ENCODE measurements at places on chromosomes 2 and 18.
A peak's percentile ranks its signal among the peaks of the same experiment; 100 is the strongest.

DNA sequence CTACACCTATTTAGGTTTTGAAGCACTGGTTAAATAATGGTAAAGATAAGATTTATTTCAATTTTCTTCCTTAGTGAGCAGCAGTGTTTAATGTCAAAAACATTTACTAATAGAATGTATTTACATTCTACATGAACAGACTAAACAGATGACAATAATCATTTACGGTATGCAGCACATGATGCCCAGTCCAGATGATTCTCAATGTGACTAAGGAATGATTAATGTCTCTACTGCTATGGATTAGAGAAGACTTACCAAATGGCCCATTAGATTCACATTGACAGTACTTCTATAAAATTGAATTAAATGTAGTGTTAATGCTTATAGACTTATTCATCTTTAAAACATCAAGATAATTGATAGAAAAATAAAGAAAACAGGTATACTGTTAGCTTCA is 22.1 kb upstream of the SLC5A7 start:
- no peak for DNase-seq

DNA sequence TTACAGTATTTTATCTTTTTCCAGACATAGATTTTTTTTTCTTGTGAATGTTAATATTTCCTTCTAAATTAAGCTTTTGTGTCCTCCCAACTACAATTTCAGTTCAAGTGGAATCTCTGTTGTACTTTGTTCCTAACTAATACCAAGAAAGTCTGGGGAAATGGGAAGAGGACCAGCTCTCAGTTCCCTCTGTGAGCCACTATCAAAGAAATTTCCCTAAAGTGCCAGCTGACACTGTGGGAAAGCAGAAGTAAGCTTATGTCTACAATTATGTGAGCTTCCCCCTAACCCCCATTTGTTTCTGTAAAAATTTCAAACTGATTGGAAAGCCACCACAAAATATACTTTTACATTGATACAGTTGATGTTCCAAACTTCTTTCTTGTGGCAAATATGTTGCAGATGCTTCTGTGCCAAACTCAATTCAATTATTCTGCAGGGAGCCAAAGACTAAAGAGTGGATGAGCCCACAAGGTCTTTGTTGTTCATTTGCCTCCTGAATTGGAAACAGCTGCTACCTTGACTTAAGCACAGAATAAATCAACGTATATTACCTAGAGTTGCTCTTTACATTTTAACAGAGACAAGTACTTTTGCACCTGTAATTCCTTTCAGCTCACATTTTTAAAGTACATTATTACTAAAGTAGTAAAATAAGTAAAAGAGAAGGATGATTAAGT is 306.6 kb downstream of the PTH2R start:
- no peak for DNase-seq

- DNase-seq = no peak
Observed at GRCh38 chr2:118698564-118698963, 148.9 kb downstream of the EN1 start.

GRCh38 chr2:162677476-162677875 is 161.1 kb downstream of the KCNH7 start:
- peak; percentile 85 for DNase-seq

DNA sequence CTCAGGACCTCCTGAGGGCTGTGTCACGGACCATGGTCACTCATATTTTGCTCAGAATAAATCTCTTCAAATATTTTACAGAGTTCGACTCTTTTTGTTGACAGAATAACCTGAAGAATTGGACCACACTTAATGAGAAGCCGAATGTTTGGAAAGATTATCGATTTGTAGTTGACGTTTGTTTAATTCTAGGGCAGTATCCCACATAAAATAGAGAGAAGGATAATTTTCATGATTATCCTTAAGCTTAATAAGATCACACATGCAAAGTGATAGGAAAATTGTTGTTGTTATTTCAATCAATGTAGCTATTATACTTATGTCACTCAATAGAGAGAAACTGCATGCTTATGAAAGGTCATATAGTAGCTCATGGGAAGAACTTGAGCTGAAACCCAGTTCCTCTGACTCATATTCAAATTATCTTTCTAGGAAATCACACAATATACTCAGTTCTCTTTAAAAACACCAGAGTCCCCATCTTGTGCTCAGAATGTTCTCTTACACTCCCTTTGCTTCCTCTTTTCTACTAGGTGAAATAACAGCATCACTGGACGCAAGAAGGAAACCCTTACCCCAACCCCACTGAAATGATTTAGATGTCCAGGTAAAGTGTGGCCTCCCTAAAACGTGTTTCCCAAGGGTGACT is 982.1 kb downstream of the TSN start:
- DNase-seq = peak; percentile 42

DNA sequence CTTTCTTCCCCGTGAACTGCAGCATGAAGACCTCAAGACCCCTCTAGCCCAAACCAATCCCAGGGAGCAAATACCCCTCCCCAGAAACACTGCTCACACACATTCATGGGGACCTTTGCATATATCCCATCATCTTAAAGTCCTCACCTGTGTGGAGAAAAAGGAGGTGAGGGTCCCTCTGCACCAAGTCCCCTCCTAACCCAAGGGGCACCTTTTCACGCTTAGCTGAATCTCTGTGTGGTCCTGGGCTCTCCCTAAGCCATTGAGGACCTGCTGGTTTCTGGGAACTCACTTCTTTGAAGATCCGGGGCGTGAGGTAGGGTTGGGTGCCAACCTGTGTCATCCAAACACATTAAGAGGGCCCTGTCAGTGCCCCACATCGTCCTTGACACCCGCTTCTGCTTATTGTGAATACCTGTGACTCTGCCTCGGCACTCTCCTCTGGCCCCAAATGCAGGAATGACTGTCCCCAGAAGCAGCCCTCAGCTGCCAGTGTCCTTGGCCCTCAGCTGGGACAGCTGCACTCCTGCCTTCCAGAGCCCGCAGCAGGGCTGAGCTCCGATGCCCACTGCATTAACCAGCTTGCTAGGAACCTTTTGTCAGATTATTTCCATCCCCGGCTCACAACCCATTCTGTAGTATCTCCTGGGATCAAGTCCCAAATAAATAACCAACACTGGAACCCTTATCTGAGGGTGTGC is 41.3 kb upstream of the ITM2C start:
- DNase-seq = no peak

GRCh38 chr18:45910405-45911023 is 56.6 kb downstream of the EPG5 start:
- peak; percentile 60 for DNase-seq

- no peak for DNase-seq
Observed at GRCh38 chr2:200635251-200635650, 49.4 kb downstream of the AOX1 start.

GRCh38 chr2:64525317-64525613 is 1.1 kb downstream of the AFTPH start:
- peak; percentile 54 for DNase-seq

- peak; percentile 86 for DNase-seq
Observed at GRCh38 chr2:122636097-122636496, 880.6 kb downstream of the TSN start.

DNA sequence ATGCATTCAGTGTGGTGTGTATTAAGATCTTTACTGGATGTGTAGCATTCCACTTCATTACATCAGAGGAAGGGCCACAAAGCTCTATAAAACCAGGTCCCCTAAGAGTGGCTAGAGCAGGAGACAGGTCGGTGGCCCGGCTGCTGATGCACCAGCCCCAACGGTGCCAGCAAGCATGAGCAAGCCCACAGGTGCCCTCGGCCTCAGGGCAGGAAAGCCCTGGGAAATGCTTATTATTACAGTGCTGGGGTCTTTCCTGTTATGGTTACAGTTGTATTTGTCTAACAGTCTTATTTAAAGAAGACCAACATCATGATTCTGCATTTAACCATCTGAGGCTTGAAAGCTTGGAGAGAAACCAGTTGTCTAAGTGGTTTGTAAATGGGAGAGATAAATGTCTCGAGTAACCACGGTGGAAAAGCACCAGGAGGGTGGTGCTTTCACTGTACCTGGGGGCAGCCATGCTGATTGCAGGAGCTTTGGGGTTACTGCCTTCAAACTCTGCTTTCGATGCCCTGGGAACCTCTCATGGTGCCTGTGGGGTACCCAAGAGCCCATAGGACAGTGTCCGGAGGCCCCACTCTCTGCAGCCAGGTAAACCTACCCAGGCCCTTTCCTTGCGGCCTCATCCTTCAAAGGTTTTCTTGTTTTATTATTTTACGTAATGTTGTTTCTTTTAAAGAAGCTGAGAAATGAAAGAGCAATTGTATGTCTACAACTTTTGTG is 133.1 kb downstream of the SH3RF3 start:
- DNase-seq = no peak

- no peak for DNase-seq
Observed at GRCh38 chr18:44912740-44913478, 232.2 kb downstream of the SETBP1 start.

- peak; percentile 21 for DNase-seq
Observed at GRCh38 chr18:6521803-6522418, 107.2 kb upstream of the L3MBTL4 start.

DNA sequence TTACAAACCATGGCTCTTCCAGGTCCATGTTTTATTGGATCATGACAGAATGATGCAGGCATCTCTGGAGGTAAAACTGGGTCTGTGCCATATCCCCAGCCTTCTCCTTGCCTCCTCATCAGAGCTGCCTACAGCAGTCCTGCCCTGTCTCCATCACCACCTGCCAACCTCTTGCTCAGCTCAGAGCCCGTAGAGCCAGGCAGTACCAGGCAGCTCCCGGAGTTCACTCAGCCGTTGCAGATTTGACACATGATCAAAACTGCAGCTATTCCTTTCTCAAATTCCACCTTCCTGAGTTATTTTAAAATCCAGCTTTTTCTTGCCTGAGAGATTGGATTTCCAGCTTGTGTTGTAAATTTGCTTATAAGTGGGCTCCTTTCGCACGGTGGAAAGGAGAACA is 218.2 kb upstream of the CELF4 start:
- no peak for DNase-seq

DNA sequence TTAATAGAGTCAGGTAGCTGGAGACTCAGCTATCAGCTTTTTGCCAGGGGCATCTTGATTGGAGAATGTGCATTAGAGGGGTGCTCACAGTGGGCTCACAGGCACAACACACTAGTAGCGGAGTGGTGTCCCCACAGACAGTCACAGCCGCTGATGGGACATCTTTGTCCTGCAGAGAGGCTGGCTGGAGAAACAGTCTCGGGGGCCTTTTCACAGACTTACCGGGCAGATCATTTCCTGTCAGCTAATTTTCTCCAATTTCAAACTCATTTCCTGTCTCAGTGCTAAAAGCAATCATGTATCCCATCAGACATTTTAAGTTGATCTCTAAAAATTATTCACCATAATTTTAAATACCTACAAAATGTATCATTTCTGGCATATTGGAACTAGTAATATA is 562.6 kb downstream of the DCDC2C start:
- no peak for DNase-seq

- DNase-seq = no peak
Observed at GRCh38 chr2:59726228-59727120, 827.0 kb downstream of the BCL11A start.

GRCh38 chr2:95333888-95334338 is 36.8 kb downstream of the KCNIP3 start:
- DNase-seq = peak; percentile 97

DNA sequence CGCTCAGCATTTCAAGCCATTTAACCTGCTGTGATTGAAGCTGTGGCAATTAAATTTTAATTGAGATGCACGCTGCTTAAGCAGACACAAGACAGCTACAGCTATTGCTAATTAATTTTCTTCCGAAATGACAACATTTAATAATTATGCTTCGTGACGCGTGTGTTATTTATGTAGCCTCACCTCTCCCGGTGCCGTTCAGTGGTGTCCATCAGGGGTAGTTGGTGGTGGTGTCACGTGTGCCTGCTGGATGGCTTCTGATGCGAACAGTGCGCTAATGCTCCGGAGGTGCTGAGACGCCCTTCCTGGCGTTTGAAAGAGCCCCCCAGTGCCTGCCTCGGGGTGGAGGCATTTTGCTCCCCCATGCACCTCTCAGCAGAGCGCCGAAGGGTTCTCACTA is 39.5 kb downstream of the GLI2 start:
- DNase-seq = no peak

DNA sequence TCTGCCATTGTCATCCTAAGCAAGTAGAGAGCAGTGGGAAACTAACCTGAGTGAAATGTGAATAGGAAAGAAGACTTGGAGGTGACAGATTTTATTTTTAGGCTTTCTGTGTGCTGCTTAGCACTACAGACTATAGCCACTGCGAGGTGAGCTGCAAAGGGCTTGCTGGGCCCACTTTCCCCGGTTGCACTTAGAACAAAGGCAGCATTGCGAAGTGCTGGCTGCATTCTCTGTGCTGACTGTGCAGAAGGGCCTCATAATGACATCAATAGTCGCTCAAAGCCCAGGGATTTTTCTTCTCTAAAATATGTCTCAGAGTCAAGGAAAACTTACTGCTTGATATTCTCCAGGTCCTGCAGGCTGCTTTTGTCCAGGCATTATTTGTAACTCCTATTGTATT is 592.1 kb downstream of the TDRD15 start:
- no peak for DNase-seq

DNA sequence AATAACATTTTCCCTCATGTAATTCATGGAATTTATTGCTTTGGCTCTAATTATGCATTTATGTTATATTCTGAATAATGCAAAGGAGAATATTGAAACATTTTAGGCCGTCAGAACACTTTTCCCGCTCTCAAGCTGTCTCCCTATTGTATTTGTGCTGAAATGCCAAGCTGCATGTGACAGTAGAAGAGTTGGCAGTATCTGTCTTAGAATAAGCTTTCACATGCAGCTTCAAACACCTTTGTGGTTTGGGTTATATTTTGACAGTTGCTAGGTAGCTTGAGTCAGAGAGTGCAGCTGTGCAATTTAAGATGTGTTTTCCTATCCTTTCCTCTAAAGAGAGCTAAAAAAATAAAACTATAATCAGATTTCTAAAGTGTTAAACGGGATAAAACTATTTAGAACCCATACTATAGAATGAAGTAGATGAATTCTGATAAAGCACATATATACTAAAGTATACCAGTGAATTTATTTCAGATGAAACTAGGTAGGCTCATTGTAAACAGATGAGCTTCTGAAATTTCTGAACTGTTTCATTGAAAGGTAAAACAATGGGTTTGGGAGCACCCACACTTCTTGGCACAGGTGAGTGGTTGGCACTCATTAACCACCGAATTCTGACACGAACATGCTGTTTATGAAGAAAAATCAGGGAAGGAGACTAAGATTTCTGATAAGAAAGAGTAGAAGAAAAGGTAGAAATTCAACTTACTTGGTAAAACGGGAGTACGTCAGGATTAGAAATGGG is 43.4 kb downstream of the PLCL1 start:
- DNase-seq = no peak

DNA sequence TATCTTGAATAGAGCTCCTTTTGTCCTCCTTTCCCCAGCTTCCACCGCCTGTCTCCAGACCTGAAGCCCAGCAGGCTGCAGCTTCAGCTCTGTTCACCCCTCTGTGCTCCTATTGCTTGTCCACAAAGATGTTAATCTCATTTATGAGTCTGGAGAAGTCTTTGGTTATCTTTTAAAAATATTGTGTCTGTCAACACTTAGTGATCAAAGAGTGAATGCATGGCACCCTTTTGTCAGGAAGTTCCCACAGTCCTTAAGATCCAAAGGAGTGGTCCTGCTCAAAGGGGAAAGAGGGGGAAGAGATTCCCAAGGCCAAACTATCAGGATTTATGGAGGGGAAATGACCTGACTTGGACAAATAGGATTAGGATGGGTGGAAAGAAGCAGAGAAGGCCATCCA is 118.9 kb downstream of the ACAA2 start:
- DNase-seq = no peak

GRCh38 chr2:34229998-34230397 is 630.9 kb upstream of the FAM98A start:
- DNase-seq = no peak

- no peak for DNase-seq
Observed at GRCh38 chr2:61712060-61712459, 141.8 kb downstream of the FAM161A start.

Measured in ELR (cell line).